ENCODE measurements at places on chromosomes 16 and 17.

DNA sequence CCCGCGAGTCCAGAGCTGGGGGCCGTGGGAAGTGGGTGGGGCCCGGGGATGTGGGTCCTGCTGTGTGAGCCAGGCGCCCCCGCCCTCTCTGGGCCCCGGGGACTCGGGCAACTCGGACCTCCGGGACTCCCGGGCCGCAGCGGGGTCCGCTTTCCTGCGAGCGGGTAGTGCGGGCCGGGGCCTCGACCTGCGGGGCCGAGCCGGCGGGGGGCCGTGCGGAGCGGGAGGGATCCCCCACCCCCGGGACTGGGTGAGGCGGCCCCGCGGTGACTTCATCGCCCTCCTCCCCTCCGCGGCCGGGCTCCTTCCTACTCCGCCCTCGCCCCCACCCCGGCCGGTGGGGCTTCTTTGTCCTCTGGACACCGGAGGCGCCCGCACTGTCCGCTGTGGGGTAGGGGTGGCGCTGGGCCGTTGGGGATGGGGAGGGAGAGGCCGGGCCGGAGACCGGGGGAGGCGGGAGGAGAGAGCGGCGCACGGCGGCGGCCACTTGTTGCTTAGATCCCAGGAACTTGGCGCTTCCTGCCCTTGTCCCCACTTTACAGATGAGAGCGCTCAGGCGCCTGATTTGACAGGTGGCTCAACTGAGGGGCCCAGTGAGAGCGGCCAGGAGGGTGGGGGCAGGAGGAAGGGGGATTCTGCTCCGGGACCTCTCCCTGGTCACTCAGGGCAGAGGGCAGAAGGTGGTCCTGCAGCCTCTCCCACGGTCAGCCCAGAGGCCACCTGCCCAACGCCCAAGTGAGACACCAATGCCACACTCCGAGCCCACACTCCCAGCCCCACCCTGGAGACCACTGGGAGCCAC, 874 bp downstream of the CMTM3 start:
- peak; percentile 42 for DNase-seq

- DNase-seq: no peak
Observed at GRCh38 chr17:31736855-31737625, 122.0 kb downstream of the COPRS start.

- DNase-seq: no peak
Observed at GRCh38 chr17:60565233-60565632, 34.8 kb upstream of the PPM1D start.

DNA sequence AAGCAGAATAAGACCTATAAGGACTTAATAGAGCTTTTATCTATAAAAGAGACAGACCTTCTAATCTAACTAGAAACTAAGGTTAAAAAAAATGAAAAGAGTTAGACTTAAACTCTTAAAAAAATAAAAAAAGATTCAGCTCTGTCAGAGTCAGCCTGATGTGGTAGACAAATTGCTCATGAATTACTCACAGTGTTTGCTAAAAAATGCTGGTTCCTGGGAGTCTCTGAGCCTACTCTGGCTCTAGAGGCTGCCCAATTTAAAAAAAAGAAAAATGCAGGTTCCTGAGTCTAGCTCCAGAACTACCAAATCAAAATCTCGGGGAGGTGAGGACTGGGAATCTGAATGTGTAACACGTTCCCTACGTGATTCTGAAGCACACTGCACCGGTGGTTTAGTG, 18.1 kb downstream of the SOST start:
- peak; percentile 68 for DNase-seq

- DNase-seq: no peak
Observed at GRCh38 chr17:4479340-4479981, 19.2 kb upstream of the SPNS2 start.

GRCh38 chr17:66549311-66549704, 246.9 kb downstream of the PRKCA start:
- DNase-seq: peak; percentile 97

DNA sequence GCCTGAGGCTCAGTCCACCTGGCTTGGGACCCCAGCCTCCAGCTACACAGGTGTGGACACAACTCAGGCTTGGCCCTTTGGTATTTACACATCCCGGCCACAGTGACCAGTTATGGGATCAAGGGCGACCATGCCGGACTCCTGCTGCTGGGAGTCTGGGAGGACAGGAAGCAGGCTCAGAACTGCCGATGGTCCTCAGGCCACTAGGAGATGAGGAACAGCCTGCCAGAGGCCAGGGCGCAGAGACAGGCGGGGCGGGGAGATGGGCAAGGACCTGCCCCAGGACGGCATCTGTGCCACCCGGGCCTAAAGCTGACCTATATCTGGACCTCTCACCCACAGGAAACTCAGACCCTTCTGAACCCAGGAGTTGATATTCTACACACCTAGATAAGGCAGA, 12.5 kb downstream of the NXN start:
- DNase-seq: no peak

DNA sequence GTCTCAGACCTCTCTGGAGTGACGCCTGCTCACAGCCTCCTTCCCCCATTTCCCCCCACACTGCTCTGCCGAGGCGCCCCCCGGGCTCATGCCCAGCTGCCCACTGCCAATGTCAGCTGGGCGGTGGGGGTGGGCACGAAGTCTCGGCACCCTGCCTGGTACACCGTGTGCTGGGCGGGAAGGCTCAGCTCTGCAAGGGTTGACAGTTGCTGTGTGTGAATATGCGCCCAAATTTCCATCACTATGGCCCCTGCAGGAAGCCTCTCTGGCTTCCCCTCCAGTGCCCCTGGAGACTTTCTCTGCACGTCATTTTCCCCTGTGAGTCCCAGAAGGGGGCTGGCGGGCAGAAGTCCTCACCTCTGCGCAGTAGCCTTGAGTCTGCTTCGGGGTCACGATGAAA, 11.6 kb upstream of the CAMKK1 start:
- no peak for DNase-seq

DNA sequence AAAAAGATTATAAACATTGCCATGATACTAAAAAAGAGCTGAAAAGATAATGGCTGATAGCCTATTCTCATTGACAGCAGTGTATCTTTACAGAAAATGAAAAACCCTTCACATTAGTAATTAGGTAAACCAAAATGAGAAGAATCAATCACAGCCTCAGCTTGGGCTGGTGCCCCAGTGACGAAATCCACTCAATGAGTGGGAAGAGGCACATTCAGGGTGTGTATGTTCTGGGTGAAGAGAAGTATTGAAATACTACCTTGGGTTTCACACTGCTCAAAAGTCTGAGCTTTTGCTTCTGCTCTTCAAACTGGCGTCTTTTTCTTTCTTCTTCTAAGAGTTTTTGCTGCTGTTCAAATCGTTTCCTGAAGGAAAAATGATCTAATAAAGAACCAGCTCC, 24.2 kb downstream of the SYNRG start:
- no peak for DNase-seq

GRCh38 chr17:27343977-27344607, 50.2 kb downstream of the WSB1 start:
- DNase-seq: no peak

DNA sequence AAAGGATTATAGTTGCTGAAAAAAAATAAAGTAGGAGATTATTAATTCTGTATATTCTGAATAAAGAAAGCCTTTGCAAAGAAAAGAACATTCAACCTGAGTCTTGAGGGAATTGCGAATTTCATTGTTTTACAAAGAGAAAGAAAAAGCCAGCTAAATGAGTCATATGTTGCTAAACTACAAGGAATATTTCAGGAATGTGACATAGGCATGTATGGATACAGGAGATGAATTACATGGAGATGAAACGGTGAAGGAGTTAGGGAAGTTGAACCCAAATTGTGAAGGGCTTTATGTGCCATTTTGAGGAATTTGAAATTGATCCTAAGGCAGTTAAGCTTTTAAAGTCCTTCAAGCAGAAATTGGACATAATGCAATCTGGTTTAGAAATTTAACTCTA, 177.3 kb upstream of the RBL2 start:
- DNase-seq: peak; percentile 69

GRCh38 chr17:82497483-82498405, 21.8 kb upstream of the FOXK2 start:
- peak; percentile 78 for DNase-seq

GRCh38 chr17:76911299-76912017, 43.3 kb downstream of the MGAT5B start:
- no peak for DNase-seq

- no peak for DNase-seq
Observed at GRCh38 chr16:496097-496886, 31.2 kb upstream of the CAPN15 start.

DNA sequence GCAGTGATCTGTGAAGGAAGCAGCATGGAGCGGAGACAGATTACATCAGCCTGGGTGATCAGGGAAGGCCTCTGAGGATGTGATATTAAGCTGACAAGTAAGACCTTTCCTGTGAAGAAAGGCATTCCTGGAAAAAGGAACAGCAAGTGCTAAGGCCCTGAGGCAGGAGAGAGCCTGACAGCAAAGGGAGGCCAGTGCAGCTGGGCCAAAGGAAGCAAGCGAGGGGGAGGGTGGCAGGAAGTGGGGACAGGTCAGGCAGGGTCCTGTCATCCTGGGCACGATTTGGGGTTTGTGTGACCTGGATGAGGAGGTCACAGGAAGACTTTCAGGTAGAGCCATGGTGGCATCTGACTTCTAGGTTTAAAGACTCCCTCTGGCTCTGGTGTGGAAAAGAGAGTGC, 12.3 kb downstream of the CPNE2 start:
- no peak for DNase-seq

DNA sequence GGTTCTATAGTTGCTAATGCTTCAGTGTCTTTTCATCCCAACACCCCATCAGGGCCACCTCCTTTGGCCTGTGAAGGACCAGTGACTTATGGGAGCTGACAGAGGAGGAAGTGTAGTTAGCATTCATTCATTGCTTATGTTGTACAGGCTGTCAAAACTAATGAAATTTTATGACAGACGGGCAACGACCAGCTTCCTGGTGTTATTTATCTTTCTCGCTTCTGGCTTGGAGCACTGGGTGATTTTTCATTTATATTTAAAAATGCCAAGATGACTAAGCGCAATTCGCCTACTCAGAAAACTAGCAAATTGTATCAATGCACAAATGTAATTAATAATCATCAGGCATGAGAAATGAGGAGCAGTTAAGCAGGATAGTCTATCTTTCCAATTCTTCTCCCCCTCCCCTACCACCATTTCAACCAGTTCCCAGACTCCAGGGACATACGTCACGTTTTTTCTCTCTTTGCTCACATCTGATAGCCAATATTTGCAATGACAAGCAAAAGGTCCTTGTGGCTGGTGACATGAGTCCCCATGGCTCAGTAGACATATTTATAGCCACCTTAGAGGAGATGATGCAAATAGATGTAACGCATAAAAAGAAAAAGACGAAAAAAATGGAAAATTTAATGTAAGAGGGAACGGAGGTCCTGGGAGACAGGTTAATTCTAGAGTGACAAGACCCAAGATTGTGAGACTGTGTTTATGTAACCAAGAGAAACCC, 11.2 kb downstream of the CDRT15 start:
- DNase-seq: no peak

DNA sequence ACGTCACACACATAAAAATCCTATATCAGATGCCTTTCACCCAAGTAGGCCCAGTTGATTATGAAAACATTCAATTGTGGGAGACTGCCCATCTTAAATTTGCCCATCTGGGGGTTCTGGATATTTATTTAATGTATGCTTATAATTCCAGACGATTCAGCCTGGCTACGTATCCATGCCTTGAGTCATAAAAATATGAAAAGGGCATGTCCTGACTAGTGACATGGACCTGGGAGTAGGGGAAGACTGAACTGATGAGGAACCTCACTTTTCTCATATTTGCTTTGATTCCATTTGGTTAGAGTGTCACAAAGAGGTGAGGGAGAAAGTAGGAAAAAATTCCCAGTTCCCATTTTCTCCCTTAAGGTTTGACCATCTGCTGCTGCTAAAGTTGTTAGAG, 122.5 kb upstream of the GNAO1 start:
- no peak for DNase-seq

- peak; percentile 74 for DNase-seq
Observed at GRCh38 chr17:1965556-1966273, 59.4 kb downstream of the RTN4RL1 start.

GRCh38 chr17:56021681-56022190, 131.5 kb upstream of the ANKFN1 start:
- DNase-seq: no peak

DNA sequence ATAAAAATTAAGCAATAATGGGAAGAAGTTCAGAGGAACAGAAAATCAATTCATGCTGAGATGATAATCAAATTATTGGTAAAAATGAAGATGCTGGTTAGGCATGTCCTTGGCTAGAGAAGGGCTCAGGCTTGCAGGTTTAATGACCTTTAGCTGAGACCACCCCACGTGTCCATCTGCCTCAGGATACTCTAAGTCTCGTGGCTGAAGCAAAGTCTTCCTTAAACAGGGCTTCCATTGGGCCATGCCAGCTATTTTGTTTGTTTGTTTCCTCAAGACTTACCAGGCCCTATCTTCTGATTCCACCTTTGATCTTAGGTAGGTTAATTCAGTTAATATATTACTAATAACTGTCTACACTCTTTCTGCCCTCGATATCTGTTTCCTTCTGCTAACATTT, 366.0 kb downstream of the CDH13 start:
- no peak for DNase-seq

DNA sequence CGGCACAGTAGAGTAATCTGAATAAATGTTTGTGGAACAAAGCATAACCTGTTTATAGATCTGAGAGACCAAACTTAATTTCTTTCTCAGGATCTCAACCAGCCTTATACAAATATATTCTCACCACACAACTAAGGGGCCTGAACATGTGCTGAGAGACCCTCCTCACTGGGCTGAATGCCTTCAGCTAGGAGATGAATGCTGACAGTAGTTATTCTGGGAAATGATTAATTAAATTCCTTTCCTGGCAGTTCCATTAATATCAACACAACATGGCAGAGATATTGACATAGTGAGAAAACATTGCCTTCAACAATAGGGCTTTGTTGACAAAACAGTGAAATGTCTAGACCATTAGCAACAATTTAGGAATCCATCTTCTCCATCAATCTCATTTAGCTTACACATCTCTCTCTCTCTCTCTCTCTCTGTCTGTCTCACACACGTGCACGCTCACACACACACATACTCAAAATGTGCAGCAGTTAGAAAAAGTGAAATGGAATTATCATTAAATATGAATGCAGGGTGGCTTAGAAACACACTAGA, 780.8 kb upstream of the CDH8 start:
- peak; percentile 44 for DNase-seq
